MM.1S (cell line): ENCODE measurements at places on chromosomes 13 and 19.

DNA sequence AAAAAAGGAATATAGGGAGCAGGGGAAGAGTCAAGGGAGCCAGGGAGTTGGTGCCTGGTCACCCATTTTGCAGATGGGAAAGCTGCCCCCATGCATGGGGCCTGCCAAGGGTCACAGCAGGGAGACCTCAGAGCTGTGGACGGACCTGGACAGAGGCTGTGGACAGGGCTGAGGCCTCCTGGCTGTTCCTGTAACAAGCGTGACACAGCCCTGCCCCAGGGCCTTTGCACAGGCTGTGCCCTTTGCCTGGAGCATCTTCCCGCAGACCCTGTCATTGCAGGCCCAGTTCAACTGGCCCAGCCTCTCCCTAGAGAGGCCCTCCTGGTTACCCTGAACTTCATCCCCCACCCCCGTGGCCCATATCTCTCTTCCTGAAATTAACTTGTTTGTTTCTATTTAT, 6.4 kb downstream of the TNFAIP8L1 start:
- no peaks in the 10 kb centered on the region for H3K36me3 ChIP-seq
- H3K4me1 ChIP-seq: no peaks in the 10 kb centered on the region
- no peak overlapping the region for H3K4me3 ChIP-seq
- no peaks in the 10 kb centered on the region for H3K27me3 ChIP-seq
- no peak for DNase-seq

DNA sequence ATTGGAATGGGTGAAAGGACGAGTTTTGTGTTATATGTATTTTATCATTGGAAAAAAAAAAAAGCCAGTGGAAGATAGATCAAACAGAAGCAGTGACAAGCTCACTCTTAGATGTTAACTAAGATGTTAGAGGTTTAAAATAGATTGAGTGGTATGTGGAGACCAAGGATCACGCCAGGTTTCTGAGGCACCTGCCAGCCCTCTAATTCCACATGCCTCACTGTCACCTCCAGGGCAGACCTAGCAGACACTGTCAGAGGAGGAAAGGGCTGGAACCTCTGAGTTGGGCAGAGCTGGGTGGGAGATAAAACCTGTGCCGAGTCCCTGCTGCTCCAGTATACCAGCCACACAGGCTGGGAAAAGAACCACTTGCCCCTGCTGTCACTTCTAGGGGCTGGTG, 57.5 kb upstream of the SIAH3 start:
- H3K36me3 ChIP-seq: no peaks in the 10 kb centered on the region
- no peak overlapping the region for H3K4me3 ChIP-seq
- no peaks in the 10 kb centered on the region for H3K4me1 ChIP-seq
- H3K27me3 ChIP-seq: no peaks in the 10 kb centered on the region
- DNase-seq: no peak

GRCh38 chr19:16070366-16070990, 5.8 kb upstream of the TPM4 start:
- peaks cover 19% of the 10 kb centered on the region for H3K4me1 ChIP-seq
- H3K27ac ChIP-seq: peak overlapping the region; percentile 82
- no peaks in the 10 kb centered on the region for H3K36me3 ChIP-seq
- H3K27me3 ChIP-seq: no peaks in the 10 kb centered on the region
- peak; percentile 86 for DNase-seq

DNA sequence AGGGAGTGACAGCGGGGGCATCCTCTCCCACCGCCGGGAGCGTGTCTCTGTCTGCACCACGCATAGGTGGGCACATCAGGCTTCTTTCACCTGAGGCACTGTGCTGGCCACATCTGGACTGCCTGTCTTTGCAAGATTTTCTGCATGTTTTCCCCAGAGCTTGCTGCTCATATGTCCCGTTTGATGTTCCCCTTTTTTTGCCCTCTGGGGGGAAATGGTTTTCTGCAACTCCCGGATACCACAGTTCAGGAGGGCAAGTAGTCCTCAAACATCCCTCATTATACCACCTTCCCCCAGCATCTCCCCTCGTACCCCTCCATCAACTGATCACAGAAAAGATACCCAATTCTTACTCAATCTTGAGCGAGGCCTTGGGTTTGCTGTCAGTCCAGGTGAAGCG, 168.0 kb downstream of the PAN3 start:
- H3K36me3 ChIP-seq: no peaks in the 10 kb centered on the region
- no peak for DNase-seq
- no peak overlapping the region for H3K27ac ChIP-seq

- no peaks in the 10 kb centered on the region for H3K36me3 ChIP-seq
- no peaks in the 10 kb centered on the region for H3K27me3 ChIP-seq
- DNase-seq: no peak
These were observed 87.1 kb downstream of the ARHGEF7 start for GRCh38 chr13:111202156-111202621.

- H3K27me3 ChIP-seq: no peaks in the 10 kb centered on the region
- H3K4me3 ChIP-seq: no peak overlapping the region
- H3K4me1 ChIP-seq: no peaks in the 10 kb centered on the region
- no peak overlapping the region for H3K27ac ChIP-seq
- DNase-seq: no peak
These were observed 576.7 kb upstream of the PCDH9 start for GRCh38 chr13:67806796-67807195.

GRCh38 chr13:43908156-43909126, 28.7 kb downstream of the LACC1 start:
- DNase-seq: peak; percentile 12
- H3K27ac ChIP-seq: no peak overlapping the region
- no peaks in the 10 kb centered on the region for H3K36me3 ChIP-seq
- H3K4me3 ChIP-seq: no peak overlapping the region
- no peaks in the 10 kb centered on the region for H3K4me1 ChIP-seq

GRCh38 chr13:62551588-62551987, 1135.9 kb upstream of the PCDH20 start:
- H3K27me3 ChIP-seq: no peaks in the 10 kb centered on the region
- H3K27ac ChIP-seq: no peak overlapping the region
- H3K4me1 ChIP-seq: no peaks in the 10 kb centered on the region

- no peak overlapping the region for H3K27ac ChIP-seq
- H3K27me3 ChIP-seq: no peaks in the 10 kb centered on the region
- no peak overlapping the region for H3K4me3 ChIP-seq
These were observed 116.4 kb downstream of the TM9SF2 start for GRCh38 chr13:99617474-99618255.

GRCh38 chr13:40121722-40122121, 466.3 kb downstream of the COG6 start:
- peaks cover 10% of the 10 kb centered on the region for H3K4me1 ChIP-seq
- DNase-seq: no peak
- H3K36me3 ChIP-seq: no peaks in the 10 kb centered on the region
- no peaks in the 10 kb centered on the region for H3K27me3 ChIP-seq
- no peak overlapping the region for H3K4me3 ChIP-seq

- H3K36me3 ChIP-seq: no peaks in the 10 kb centered on the region
- no peak overlapping the region for H3K4me3 ChIP-seq
- no peaks in the 10 kb centered on the region for H3K27me3 ChIP-seq
- DNase-seq: no peak
- H3K4me1 ChIP-seq: no peaks in the 10 kb centered on the region
These were observed 6.9 kb downstream of the GYS1 start for GRCh38 chr19:48986211-48986610.

GRCh38 chr13:74194846-74195245, 60.6 kb upstream of the KLF12 start:
- H3K27me3 ChIP-seq: no peaks in the 10 kb centered on the region
- no peak overlapping the region for H3K27ac ChIP-seq
- no peak for DNase-seq
- no peaks in the 10 kb centered on the region for H3K4me1 ChIP-seq
- no peak overlapping the region for H3K4me3 ChIP-seq
- H3K36me3 ChIP-seq: no peaks in the 10 kb centered on the region

- no peaks in the 10 kb centered on the region for H3K4me1 ChIP-seq
- no peak overlapping the region for H3K27ac ChIP-seq
- no peaks in the 10 kb centered on the region for H3K36me3 ChIP-seq
- peak; percentile 45 for DNase-seq
These were observed 5.3 kb upstream of the HCN2 start for GRCh38 chr19:584240-585001.

GRCh38 chr19:4533835-4534424, 1.1 kb downstream of the PLIN5 start:
- H3K4me3 ChIP-seq: no peak overlapping the region
- no peak for DNase-seq
- H3K4me1 ChIP-seq: no peaks in the 10 kb centered on the region
- H3K27ac ChIP-seq: no peak overlapping the region

- no peak overlapping the region for H3K27ac ChIP-seq
- DNase-seq: no peak
- H3K27me3 ChIP-seq: no peaks in the 10 kb centered on the region
- H3K36me3 ChIP-seq: no peaks in the 10 kb centered on the region
- no peaks in the 10 kb centered on the region for H3K4me1 ChIP-seq
- H3K4me3 ChIP-seq: no peak overlapping the region
These were observed 159.9 kb downstream of the SUCLA2 start for GRCh38 chr13:47841151-47841550.

DNA sequence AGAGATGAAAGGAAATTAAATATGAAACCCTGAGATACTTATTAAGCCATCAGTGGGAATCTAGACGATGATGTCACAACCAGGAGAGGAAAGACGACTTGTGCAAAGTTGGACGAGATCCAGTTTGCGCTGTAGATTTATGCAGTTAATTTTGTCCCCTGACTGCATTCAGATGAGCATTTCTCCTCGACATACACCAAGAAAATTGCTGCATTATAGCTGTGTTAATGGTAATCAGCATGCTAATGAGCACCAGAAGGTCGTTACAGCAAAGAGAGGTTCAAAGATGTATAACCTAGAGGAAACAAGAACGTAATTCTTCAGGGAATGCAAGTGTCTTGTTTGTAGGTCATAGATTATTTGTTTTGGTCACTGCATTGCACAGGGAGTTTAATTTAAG, 371.7 kb downstream of the RBM26 start:
- no peak overlapping the region for H3K4me3 ChIP-seq
- H3K4me1 ChIP-seq: no peaks in the 10 kb centered on the region
- H3K27ac ChIP-seq: no peak overlapping the region
- DNase-seq: no peak

DNA sequence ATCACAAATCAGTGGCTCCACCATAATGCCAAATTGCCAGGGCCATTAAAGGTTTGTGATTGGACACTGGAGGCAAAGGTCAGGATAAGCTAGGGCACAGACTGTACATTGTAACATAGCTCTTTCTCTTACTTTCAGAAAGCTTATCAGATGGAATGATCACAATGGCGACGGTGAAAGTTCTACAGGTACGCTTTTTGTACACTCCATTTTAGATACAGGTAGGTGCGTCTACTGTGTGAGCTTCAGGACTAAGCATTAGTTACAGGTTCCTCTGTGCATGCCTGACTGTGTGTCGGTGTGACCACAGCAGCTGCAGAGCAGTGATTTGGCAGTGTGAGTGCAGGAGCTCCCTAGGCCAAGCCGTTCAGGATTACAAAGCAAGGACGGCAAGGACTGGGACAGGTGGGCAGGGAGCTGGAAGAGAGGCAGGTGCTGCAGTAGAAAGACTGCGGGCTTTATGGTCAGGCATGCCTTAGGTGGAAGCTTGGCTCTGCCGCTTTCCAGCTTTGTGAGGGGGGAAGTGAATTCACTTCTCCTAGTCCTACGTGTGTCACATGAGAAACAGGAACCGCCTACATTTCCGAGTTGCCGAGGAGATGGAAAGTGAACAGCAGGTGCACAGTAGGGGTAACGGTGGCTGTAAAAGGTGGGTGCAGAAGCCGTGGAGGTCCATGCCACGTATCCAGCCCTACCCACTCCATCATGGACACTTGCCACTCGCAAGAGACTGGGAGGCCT, 49.6 kb downstream of the MRPL57 start:
- H3K36me3 ChIP-seq: no peaks in the 10 kb centered on the region
- no peaks in the 10 kb centered on the region for H3K27me3 ChIP-seq
- H3K4me3 ChIP-seq: no peak overlapping the region
- H3K4me1 ChIP-seq: no peaks in the 10 kb centered on the region
- no peak for DNase-seq

GRCh38 chr13:71801781-71802180, 65.2 kb downstream of the DACH1 start:
- no peak overlapping the region for H3K4me3 ChIP-seq
- DNase-seq: no peak
- no peaks in the 10 kb centered on the region for H3K27me3 ChIP-seq
- no peaks in the 10 kb centered on the region for H3K4me1 ChIP-seq
- no peaks in the 10 kb centered on the region for H3K36me3 ChIP-seq
- H3K27ac ChIP-seq: no peak overlapping the region

GRCh38 chr19:48290401-48290770, 20.5 kb downstream of the ZNF114 start:
- no peak overlapping the region for H3K4me3 ChIP-seq
- H3K27ac ChIP-seq: no peak overlapping the region
- DNase-seq: no peak
- H3K27me3 ChIP-seq: peaks cover 73% of the 10 kb centered on the region
- no peaks in the 10 kb centered on the region for H3K36me3 ChIP-seq

DNA sequence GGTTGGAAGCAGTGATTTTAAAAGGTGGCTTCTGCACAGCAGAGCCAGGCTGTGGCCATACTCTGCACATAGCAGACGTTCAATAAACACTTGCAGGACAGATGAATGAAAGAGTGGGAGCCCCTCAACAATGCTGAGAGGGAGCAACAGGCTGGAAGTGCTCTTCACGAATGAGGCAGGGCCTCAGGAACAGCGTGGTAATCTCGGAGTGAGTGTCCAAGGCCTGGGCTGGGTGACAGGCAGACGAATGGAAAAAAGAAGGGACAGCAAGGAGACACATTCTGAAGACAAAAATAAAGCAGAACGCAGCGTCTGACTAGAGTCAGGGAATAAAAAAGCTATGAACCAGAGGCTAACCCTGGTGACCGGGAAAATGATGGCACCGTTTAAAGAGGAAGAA, 11.1 kb downstream of the GJA3 start:
- H3K36me3 ChIP-seq: no peaks in the 10 kb centered on the region
- H3K27ac ChIP-seq: no peak overlapping the region
- no peaks in the 10 kb centered on the region for H3K4me1 ChIP-seq
- no peaks in the 10 kb centered on the region for H3K27me3 ChIP-seq
- H3K4me3 ChIP-seq: no peak overlapping the region
- DNase-seq: no peak

DNA sequence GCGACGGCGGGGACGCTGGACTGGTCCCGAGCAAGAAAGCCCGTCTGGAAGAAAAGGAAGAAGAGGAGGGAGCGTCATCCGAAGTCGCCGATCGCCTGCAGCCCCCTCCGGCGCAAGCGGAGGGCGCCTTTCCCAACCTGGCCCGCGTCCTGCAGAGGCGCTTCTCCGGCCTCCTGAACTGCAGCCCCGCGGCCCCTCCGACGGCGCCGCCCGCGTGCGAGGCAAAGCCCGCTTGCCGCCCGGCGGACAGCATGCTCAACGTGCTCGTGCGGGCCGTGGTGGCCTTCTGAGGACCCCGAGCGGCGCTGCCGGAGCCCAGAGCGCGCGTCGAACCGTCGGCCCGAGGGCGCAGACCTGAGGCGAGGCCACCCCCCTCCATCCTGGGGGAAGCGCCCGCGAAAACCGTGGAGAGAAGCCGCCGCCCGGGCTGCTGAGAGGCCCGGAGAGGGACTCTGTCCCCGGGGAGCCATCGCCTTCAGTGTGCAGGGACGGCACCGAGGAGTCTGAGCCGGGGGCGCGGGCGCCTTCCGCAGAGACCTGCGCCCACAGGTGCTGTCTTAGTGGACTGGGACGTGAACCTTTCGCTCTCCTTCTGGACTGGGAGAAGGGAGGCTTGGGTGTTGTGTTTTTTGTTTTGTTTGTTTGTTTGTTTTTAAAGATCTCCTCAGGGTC, 3.5 kb downstream of the IER2 start:
- H3K27ac ChIP-seq: no peak overlapping the region
- peaks cover 55% of the 10 kb centered on the region for H3K27me3 ChIP-seq
- H3K4me3 ChIP-seq: peak overlapping the region; percentile 41; the same call in 1 of the 2 replicates
- H3K36me3 ChIP-seq: no peaks in the 10 kb centered on the region
